ENCODE measurements at places on chromosomes 5 and 9. TPM values are rescaled to one million over a fixed set of nuclear protein-coding genes. Genes with fewer than 3 reads are reported as not detected.

The PHF24 gene
- not detected for total RNA-seq

The SLC36A3 gene
- total RNA-seq, result not detected

DNA sequence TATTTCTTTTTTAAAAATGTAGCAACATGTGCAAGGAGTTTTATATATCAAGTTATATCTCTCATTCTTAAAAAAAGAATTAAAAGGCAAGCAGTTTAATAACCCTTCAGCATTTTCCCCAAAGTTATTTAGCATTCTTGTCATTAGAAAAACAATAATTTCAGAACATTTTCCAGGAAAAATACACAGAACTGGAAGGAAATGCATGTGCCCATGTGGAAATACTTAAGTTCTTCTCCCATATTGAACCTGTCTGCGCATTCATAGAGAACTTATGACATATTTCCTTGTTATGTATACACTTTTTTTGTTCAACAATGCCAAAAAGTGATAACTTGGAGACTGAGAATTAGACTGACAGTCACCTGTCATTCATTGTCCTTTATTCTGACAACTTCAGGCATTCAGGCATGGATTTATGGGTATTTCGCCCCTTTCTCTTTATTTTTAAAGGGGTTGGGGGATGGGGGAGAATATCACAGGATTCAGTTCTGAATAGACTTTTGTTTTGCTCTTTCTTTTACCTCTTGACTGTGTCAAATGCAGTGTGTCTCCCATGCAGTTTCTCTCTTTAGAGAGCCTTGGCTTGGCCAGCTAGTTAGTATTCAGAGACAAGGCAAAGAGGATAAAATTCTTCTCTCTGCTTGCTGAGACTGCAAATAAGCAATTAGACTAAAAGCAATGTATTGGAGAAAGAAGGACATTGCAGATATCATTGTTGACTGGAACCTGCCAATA is 701.0 kb downstream of the NR2F1-AS1 start:
- DNase-seq, result no peak

DNA sequence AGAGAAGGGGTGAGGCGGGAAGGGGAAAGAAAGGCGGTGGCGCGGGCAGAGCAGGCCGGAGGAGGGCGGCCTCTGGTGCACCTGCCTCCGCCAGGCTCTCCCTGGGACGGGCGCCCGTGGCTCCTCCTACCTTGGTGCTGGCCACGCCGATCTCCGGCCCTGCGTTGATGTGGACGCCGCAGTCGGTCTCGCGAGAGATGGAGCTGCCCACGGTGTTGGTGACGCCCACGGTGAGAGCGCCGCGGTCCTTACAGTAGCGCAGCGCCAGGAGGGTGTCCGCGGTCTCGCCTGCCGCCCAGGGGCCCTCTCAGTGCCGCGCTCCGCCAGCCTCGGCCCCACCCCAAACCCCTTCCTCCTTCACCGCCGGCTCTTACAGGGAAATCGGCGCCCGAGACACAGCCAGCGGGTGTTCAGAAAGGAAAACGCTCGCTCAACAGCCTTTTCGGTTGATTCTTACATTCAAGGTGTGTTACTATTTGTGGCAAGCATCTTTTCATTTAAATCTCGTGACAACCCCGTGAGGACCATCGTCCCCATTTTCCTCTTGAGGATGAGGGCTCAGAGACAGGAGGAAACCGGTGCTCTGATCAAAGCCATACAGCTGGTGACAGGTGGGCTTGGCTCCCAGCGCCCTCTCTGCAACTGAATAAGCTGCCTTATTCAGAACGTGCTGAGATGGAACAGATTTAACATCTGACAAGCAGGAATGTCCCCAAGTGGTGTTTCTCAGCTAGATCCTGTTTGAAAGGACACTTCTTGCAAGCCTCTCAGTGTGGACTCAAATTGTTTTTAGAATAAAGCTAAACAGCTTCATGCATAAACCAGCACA is 22.0 kb upstream of the MAPK9 start:
- DNase-seq, result no peak

The HTR1A gene
- not detected for total RNA-seq

DNA sequence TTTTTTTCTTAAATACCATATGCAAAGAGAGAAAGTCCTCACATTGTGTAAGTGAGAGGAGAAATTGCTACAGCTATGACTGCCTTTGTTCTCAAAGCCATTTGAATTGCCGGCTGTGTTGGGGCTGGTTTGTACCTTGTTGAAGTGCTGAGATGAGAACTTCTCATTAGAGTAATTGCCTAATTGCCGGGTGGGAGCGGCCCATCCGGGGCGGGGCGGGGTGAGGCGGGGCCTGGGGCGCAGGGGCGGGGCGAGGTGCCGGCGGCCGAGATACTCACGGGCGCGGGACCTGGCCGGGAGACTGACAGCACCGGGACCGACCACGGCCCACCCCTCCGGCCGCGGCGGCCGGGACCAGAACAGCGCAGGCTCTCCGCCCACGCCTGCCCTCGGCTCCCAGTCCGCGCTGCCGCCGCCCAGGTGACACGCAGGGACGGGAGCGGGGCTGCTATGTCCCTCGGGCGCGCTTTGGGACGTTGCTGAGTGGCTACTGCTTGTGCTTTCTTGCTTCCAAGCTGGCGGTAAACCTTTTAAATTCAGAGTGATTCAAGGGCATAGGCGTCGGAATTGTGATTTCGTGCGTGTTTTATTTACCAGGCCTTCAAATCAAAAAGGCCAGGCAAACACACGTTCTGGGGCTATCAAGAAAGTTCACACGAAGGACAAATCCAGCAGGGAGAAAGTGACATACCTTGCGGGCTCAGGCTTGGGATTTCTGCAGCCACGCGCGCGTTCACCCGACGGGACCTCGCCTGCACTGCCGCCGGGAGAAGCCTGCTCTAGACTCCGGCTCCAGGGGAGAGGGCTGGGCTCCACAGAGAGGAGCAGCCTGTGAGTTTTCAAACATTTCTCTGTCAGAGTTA is 269.1 kb downstream of the FANCC start:
- DNase-seq, result peak; percentile 96

DNA sequence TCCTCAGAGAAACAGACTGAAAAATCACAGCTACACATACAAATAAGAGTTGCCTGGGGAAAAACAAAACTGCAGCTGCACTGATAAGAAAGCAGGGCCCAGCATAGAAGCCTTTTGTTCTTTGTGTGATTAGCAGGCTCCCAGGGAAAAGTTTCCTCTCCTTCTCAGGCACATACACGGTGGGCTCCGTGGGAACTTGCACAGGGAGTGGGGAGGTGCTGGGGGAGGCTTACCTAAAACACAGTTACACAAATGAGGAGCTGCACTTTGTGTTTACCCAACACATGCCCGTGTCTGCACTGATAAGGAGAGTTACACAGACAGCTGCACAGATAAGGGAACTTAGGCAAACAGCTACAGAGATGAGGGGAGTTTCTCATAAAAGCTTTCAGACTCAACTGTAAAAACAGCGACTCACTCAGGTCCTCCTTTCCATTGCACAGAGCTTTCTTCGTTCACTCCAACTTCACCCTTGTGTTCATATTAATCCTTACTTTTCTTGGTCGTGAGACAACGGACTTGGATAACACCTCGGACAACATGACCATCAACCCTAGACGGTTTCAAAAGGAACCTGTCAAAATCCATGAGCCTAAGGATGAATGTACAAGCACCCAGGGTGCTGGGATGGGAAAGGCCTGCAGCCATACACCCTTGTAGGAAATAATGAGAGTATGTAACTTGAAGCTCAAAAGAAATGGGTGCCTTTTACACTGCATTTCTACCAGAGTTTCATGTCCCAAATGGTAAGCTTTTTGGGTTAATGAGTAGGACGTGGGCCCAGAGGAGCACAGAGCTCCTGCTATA is 50.8 kb downstream of the SERINC5 start:
- no peak for DNase-seq

GRCh38 chr5:132259069-132259851 is 1.8 kb downstream of the PDLIM4 start:
- DNase-seq, result peak; percentile 96

DNA sequence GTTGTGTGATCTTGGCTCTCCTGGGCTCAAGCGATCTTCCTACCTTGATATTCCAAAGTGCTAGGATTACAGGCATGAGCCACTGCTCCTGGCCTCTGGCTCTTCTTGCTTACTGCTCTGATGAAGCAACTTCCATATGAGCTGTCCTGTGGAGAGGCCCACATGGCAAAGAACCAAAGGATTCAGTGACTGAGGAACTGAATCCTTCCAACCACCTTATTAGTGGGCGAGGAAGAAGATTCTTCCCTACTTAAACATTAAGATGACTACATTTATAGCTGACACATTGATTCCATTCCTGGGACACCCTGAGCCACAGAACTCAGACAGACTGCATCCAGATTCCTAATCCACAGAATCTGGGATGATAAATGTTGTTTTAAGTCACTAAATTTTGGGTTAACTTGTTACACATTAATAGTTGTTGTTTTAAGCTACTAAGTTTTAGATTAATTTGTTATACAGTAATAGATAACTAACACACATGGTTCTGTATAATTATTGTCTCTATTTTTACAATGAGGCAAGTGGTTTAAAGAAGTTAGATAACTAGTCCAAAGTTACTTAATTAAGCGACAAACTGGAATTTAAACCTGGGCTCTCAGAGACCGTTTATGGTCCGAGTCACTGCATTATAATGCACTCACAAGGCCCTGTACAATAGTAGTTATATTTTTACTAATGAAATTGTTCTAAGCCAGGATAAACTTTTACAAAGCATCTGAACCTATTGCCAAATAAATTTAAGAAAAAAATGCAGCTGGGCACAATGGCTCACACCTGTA is 16.7 kb upstream of the SLCO4C1 start:
- no peak for DNase-seq
